ENCODE measurements at places on chromosomes 2 and 18.

DNA sequence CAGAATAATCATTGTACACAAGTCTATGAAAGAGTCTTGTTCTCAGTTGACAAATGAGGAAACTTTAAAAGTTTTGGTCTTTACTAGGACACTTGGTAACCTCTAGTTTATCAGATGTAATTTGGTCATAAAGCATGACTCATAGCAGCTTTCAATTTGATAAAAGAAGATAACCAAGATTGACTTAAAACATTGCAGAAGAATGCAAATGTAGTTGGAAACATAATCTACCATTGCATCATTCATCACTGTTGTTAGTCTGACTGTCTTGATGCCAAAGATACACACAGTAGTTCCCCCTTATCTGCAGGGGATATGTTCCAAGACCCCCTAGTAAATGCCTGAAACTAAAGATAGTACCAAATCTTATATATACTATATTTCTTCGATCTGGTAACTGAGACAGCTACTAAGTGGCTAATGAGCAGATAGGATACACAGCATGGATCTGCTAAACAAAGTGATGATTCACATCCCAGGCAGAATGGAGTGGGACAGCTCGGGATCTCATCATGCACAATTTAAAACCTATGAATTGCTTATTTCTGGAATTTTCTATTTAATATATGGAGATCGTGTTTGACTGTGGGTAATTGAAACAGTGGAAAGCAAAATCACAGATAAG, 131.4 kb upstream of the CCDC68 start:
- no peak for DNase-seq

GRCh38 chr2:28314968-28315367, 77.7 kb upstream of the FOSL2 start:
- DNase-seq: no peak

DNA sequence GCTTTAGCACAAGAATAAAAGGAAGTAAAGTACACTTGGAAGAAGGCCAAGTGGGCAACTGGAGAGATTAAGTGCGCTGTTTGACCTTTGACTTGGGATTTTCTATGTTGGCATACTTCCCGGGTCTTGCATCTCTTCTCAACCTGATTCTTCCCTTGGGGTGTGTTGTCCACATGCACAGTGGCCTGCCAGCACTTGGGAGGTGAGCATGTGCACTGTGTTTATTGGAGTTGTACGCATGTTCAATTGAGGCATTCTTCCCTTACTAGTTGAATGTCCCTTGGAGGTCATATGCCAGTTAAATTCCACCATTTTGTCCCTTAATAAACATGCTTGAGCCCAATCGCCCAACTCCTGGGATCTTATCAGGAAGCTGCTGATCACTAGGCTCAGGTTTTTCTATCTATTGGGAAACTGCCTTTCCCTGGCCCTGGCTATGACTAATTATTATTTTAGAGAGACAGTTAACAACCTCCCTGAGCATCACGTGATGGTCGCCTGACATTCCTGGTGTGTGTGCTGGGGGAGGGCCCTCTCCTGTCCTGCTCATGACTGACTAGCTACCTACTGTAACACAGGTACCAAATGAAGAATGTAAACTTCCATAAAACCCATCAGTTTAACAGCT, 62.5 kb upstream of the RAPGEF4 start:
- no peak for DNase-seq

DNA sequence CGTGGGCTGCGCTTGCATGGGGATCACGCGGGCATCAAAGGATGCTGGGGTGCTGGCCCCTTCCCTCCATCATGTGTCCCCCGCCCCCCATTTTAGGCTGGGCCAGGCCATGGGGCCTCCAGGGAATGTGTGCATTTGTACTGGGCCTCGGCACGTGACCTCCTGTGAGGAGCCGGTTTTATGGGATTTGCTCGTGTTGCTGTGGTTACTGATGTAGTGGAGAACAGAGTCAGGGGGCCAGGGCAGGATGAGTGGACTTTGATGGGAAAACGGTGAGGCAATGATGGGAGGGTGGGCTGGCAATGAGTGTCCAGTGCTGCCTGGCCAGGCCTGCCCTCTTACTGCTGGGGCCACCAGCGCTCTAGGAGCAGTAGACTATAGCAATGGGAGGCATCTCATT, 257.7 kb downstream of the LOXHD1 start:
- no peak for DNase-seq

GRCh38 chr2:128260239-128261138, 58.2 kb downstream of the HS6ST1 start:
- DNase-seq: no peak

- no peak for DNase-seq
Measured at GRCh38 chr18:57780706-57781347, 22.3 kb downstream of the ATP8B1 start.

GRCh38 chr2:217609952-217610351, 392.8 kb downstream of the TNS1 start:
- DNase-seq: no peak

- DNase-seq: no peak
Measured at GRCh38 chr2:119156891-119157773, 1.4 kb downstream of the C1QL2 start.

DNA sequence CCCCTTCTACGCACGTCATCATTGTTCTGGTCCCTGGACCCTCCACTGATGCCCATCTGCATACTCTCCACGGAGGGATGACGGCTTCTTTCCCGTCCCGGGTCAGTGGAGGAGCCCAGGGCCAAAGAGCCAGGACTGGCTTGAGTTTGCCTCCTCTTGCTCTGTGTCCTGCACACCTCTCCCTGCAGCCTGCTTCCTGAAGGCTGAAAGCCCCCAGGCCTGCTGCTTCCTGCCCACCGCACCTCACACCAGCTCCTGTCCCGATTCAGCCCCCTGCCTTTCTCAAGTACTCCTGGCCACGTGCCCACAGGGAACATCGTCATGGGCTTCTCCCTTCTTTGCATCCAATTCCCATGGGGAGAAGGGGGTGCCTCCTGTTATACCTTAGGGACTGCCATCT, 7.1 kb downstream of the ADCY3 start:
- no peak for DNase-seq

DNA sequence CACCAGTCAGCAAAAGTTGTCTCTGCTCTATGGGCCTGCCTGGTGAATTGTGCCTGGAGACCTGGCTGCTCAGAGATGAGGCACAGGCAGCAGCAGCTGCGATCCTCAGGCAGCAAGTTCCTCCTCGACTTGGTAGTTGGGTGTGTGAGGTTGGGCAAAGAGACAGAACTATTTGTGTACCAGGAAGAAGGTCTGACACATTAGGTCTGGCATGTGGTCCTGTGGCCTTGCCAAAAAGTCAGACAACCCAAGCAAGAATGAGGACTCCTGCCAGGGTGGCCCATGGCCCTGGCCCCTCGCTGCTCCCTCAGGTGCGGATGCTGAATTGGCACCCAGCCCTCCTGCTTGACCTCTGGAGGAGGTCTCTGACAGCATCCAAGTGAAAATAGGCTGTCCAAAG, 192.7 kb downstream of the DYSF start:
- peak; percentile 71 for DNase-seq

- DNase-seq: no peak
Measured at GRCh38 chr2:216735668-216736067, 40.3 kb upstream of the IGFBP5 start.

DNA sequence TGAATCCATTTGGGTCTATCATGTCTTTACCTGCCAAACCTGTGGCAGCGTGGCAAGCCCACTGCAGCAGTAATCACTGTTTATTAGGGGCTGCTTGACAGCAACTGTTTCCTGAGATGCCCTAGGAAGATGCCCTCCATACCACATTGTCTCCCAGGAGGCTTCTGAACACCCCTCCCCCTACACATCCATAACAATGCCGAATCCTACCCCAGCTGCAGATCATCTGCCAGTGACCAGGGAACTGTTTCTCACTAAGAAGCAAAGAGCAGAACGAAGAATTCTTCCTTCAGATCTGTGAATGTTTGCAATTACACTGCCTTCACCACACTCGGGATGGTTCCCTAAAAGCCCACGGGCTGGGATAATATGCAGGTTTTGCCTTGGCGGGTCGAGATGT, 127.8 kb downstream of the VIT start:
- DNase-seq: no peak

GRCh38 chr2:230879271-230879882, 14.6 kb downstream of the ITM2C start:
- peak; percentile 16 for DNase-seq

GRCh38 chr2:8252997-8253694, 428.7 kb upstream of the ID2 start:
- no peak for DNase-seq

DNA sequence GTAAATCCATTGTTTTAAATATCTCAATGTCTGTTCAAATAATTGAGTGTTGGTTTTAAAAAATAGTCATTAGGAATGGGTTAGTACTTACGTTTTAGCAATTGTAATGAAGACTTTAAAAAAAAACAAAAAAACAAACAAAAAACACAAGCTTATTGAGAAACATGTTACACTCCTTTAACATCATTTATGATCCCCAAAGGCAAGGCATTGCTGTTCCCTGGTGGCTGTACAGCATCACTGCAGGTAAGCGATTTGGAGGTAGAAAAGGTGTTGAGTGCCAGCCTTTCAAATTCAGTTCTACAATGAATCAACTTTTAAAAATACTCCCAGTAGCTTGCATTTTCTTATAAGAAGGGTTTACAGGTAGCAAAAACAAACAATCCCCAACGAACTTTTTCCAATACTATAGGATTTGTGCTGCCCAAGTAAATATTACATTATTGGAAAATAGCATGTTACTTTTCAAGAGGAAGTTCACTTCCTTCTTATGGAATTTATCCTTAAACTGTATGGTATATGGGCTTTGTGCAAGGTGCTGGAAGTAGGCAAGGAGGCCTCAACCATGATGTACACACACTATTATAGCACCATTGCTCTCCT, 27.5 kb downstream of the CNRIP1 start:
- no peak for DNase-seq

DNA sequence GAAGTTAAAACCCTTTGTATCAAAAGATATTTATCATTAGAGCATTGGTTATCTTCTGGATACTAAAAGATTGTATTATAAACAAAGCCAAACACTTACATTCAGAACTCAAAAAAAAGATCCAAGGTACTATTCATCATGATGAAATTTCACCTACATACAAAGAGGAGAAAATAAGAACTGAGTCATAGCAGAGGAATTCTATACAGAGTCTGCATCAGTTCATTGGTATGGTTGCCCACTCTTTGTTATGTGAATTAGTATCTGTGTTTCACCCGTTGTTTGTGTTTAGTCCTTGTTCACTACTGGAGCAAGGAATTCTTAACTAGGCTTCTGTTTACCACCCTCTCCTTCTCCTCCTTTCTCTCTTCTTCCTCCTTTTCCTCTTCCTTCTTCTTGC, 157.9 kb downstream of the LNPK start:
- DNase-seq: no peak

GRCh38 chr2:76197842-76198448, 487.2 kb upstream of the GCFC2 start:
- DNase-seq: peak; percentile 26

DNA sequence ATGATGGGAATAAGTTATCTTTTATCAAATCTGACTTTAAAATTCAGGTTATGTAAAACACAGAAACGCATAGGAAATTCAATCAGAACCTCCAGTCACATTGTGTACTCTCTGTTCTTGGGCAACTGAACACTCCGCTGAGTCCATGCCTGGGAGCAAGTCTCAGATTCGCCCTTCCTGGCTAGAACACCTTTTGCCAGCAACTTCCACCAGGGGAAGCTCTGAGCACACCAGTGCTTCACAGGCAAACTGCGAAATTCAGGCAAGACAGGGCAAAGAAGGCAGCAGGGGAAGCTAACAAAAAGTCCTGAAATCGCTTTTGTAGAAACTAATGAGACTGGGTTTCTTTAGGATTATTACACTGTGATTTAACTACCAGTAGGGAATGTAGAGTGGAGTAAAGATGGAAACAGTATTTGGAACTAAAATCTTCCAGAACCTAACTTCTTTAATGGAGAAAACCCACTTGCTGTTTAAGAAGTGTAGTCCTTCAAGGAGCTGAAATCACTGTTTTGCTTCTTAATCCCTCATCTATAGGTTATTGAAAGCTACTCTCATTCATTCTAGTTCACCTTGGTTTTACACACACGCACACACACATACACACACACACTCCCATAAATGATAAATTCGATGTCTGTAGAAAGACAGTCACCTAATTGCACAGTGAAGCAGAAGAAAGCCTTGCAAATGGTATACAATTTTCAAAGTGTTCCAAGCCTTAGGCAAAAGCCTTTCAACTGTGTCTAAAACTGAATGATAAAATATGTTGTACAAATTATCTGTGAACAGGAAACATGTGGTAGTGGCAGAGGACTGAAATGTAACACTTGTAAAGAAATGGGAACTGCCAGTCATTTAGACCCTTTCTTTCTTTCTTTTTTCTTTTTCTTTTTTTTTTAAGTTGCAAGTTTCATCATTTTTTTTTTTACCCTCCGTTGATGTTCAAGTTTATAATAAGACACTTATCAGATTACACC, 214.5 kb downstream of the TMEM182 start:
- peak; percentile 17 for DNase-seq

DNA sequence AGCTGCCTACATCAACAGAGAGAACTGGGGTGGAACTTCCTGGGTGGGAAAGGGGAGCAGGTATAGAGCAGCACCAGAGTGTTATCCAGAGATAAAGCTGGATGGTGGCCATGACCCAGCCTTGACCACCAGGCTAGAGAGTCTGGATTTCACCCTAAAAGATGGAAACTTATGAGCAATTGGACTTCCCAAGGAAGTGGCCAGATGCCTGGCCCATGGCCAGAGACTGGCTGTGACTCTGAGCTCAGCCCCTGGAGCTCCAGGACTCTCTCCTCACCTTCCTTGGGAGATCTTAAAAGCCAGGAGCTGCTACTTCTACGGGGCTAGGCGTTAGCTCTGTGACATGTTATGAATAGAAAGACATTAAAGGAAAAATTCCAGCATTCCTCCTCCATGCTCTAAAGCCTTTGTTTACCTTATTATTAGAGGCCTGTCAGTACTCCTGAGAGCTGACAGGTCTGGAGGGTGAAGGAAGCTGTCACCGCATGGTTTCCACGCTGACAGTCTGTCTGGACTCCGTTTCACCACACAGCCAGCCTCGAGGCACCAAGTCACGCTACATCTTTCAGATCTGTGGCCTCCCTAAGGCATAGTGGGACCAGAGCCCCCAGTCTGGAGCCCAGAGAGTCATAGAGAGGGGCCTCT, 260.0 kb upstream of the SIX2 start:
- DNase-seq: no peak

DNA sequence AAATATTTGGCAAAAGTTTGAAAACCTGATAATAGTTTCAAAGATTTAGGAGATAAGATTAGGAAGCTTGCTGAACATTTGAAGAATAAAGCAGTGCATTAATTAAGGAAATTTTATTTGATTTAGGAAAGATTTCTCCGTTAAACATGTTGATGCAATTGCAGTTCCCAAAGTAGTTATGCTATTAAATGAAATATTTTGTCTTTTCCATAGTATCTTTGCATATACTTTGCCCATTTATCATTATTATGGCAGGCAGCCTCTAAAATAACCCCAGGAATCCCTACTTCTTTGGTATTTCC, 136.5 kb downstream of the MREG start:
- no peak for DNase-seq

GRCh38 chr18:40109252-40110049, 1845.6 kb upstream of the PIK3C3 start:
- no peak for DNase-seq

Measured in heart left ventricle (tissue), 16 donors.